ENCODE measurements at places on chromosomes 2 and 18.

- DNase-seq: no peak
Observed at GRCh38 chr2:70643715-70644114, 90.1 kb upstream of the TGFA start.

GRCh38 chr2:145268931-145269330, 749.0 kb upstream of the ZEB2 start:
- no peak for DNase-seq

DNA sequence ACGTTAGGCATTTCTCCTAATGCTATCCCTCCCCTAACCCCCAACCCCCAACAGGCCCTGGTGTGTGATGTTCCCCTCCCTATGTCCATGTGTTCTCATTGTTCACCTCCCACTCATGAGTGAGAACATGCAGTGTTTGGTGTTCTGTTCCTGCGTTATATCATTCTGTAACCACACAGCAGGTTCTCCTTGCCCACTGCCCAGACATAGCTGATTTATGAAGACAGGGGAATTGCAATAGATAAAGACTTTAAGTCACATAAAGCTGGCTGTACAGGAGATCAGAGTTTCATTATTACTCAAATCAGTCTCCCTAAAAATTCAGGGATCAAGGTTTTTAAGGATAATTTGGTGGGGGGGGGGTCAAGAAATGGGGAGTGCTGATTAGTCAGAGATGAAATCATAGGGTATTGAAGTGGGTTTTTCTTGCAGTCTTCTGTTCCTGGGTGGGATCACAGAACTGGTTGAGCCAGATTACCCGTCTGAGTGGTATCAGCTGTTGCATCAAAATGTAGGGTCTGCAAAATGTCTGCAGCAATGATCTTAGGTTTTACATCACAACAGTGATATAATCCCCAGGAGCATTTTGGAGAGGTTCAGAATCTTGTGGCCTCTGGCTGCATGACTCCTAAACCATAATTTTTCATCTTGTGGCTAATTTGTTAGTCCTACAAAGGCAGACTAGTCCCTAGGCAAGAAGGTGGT, 392.1 kb upstream of the KCNJ3 start:
- no peak for DNase-seq

DNA sequence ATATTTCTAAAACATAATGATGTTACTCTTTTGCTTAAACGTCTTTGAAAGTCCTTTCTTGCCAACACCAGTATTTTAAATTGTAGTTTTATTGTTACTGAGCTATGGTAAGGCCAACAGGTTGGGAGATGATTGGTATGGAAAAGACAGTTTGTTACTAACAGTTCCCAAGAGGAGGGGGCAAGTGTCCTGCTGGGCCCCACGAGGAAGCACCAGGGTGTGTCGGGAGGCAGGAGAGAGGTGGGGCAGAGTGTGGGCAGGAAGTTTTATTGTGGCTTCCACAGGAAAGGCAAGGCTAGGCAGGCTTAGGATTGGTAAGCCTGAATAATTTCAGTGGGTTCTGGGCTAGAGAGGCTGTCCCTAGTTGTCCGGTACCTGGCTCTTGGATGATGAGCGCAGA, 134.3 kb downstream of the SOCS6 start:
- DNase-seq: no peak

DNA sequence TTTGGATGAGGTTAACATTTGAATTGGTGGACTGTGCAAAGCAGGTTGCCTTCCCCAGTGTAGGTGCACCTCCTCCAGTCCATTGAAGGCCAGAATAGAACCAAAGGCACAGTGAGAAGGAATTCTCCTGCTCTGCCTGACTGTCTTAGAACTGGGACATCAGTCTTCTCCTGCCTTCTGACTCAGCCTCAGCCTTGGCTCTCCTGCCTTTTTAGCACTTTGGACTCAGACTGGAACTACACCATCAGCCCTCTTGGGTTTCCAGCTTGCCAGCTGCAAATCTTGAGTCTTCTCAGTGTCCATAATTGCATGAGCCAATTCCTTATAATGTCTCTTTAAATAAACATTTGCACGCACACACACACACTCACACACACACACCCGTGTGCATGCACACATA, 8.0 kb upstream of the TMEM177 start:
- DNase-seq: no peak

- DNase-seq: peak; percentile 4
Observed at GRCh38 chr2:41791523-41791922, 256.3 kb upstream of the PKDCC start.

DNA sequence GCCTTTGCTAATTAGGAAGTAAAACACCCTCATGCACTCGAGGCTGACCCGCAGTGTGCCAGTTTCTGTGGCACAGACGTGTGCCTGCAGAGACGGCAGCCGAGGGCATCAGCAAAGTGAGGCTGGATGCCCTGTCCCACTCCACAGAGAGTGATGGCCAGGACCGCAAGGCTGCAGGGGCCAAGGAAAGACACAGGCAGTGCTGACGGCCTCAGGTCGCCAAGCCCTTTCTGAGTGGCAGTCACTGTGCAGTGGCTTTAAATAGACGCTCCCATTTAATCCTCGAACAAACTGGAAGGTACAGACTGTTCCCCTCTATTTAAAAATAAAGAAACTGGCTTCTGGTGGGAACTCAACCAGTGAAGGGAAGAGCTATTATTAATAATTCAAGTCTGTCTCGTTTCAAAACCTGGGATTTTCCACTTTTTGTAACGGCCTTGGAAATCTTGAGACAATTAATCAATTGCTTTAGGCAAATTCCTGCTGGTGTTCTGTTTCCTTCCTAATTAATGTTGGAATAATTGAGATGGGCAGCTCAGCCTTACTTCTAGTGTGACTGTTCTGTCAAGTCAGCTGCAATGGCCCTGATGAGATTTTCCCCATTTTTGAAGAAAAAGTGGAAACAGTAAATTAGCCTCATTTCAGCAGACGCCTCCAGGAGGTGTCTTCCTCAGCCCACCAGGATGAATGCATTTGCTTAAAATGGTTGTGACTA, 644.6 kb upstream of the RAB6C start:
- DNase-seq: no peak

DNA sequence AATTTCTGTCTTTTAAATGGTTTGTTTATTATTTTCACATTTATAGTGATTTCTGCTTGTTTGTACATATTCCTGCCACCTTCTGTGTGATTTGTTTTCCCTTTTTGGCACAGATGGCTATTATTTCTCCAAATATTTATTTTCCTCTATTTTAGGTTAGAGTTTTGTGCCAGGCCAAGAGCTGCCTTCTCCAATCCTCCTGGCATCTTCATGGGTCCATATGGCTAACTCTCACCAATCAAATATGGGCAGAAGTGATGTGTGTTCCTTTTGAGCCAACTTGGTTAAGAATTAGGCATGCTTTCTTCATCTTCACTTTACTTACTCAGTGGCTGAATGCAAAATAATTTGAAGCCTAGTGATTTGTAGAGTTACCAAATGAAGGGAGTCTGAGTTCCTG, 697.1 kb upstream of the CELF4 start:
- no peak for DNase-seq

- no peak for DNase-seq
Observed at GRCh38 chr2:240898108-240898730, 2.3 kb upstream of the MAB21L4 start.

DNA sequence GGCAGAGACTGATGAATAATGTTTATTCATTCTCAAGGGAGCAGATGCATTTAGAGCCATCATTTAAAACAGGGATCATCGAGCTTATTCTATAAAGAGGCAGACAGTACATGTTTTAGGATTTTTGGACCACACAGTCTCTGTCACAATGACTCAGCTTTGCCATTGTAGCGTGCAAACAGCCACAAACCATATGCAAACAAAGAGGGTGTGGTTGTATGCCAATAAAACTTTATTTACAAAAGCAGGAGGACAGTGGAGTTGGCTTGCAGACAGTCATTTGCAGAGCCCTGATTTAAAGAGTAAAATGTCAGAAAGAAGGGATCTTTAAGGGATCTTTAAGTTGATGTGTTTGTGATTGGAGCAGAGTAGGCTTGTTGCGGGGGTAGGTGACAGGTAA, 51.5 kb downstream of the SMIM21 start:
- no peak for DNase-seq

DNA sequence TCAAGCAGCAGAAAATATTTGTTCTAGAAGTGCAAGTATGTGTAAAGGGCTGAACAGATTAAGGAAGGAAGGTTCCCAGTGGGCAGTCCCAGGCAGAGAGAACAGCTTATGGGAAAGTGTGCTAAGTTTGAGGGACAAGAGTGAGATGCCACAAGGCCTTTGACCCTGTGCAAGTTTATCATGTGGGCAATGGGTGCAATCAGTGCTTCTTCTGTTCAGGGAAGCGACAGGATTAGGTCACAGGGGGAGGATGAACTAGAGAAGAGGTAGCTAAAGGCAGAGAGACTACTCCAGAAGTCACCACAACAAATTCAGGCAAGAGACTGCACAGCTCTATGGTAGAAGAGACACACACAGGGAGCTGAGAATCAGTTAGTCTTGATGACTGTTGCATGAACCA, 44.3 kb downstream of the LPIN2 start:
- no peak for DNase-seq

- DNase-seq: no peak
Observed at GRCh38 chr2:240397924-240398645, 37.4 kb upstream of the GPC1 start.

GRCh38 chr2:186976329-186976728, 127.4 kb upstream of the ZSWIM2 start:
- no peak for DNase-seq

GRCh38 chr2:112674229-112674628, 28.5 kb downstream of the SLC20A1 start:
- DNase-seq: no peak

- DNase-seq: no peak
Observed at GRCh38 chr2:8320311-8321066, 361.4 kb upstream of the ID2 start.

- no peak for DNase-seq
Observed at GRCh38 chr2:100882645-100883613, 63.0 kb downstream of the NPAS2 start.

DNA sequence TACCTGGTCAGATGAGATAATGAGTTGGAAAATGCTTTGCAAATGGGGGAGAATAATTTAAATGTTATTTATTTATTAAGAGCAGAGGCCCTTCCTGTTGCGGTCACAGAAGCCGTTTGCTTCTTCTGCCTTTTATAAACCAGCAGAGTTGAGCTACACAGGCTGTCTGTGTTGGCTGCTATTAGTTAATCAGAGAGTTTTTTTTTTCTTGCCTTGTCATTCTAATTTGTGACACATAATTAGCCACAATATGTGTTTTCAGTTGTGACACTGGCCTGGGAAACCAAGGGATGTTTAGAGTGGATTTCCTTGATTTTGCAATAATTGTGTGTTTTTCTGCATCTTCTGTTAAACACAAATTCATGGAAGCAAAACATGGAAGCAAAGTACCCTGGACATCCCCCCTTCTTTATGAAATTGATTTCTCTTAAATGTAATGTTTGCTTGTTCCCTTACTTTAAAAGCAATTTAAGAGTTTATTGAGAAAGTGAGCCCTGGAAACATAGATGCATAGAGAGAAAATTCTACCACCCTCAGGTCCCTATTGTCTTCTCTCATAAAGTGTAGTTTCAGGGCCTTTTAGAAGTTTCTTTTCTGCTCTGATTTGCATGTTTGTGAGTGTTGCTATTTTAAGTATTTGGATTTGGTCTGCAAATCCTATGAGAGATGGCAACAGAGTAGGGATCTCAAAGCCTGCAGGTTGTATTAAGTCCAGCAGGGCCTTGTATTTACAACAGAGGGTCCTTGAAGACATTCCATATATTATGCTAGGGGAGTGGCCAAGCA, 22.8 kb upstream of the IL37 start:
- no peak for DNase-seq

DNA sequence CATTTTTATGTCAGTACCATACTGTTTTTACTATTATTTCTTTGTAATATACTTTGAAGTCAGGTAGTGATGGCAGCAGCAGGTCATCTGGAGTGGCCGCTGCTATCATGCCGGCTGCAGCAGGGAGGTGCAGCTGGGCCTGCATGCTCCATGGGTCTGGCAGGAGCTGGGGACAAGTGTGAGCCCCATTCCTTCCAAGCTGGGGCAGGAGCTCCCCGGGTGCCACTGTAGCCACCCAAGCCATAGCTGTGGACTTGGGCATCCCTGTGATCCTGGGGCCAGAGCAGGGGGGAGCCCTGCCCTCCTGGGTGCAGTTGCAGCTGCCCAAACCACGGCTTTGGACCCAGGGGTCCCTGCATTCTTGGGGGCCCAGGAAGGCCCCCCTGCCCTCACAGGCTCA, 59.2 kb downstream of the CSRNP3 start:
- no peak for DNase-seq

DNA sequence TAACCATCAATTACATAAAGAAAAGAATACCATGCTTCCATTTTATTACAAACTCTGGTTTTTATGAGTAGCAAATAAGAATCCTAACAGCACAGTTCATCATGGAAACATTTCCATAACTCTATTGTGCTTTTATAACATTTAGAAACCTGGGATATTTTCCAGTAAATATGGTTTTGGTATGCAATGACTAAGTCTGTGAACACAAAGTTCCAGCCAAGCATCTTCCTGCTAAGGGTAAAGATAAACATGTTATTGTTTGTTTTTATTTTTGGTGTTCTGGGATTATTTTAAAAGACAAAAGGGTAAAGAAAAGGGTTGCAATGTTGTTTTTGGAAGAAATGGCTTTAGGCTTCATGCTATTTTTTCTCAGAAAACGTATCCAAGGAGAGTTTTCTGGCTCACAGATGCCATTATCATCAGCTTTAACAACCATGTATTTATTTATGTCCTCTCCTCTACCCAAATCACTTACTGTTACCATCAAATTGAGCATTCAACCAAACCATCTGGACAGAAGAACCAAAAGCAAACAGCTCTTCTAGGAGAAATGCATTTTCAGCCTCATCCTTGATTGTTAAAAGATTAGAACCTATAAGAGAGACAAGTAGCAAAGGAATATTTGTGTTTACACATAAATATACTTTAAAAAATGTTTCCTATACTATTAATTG, 116.0 kb downstream of the PLA2R1 start:
- no peak for DNase-seq

DNA sequence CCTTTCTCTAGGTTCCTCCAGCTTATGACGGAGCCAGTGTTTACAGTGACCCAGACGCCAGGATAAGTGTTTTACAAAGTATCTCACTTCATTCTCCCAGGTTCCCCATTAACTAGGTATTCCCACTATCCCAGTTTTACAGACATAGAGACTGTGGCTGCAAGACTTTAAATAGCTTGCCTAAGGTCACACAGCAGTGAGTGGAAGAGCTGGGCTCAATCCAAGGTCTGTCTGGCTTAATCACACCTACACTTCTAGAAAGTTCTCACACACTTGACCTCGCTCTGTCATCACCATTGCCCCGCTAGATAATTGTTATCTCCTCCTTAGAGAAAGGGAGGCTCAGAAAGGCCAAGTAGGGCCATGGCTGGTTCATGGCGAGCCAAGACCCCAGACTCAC, 110.2 kb downstream of the ANTXR1 start:
- DNase-seq: no peak

GRCh38 chr2:230016844-230017243, 51.9 kb downstream of the SLC16A14 start:
- DNase-seq: no peak

- DNase-seq: no peak
Observed at GRCh38 chr18:33878213-33878612, 300.2 kb downstream of the ASXL3 start.

- DNase-seq: no peak
Observed at GRCh38 chr2:201955702-201956141, 77.9 kb upstream of the FZD7 start.
